ENCODE measurements at places on chromosomes 6 and 20.

- no peak for DNase-seq
These were observed 4.6 kb upstream of the EEF1A2 start for GRCh38 chr20:63503524-63503923.

DNA sequence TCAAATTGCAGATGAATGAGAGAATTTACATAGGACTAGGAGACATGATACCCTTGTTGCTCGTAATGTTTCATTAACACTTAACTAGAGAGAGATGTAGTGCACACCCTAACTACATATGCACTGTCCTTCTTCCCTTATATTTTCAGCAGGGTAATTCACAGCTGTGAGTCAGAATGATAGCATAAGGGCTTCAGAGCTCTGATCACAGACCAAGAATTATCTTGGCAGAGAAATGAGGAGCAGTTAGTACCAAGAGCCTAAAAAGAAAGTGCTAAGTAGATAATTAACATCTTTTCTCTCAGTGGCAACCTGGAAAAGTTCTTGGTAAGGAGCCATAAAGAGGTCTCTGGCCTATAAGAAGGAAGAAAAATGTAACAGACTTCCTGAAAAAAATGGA is 35.8 kb downstream of the GRIK2 start:
- DNase-seq = no peak

DNA sequence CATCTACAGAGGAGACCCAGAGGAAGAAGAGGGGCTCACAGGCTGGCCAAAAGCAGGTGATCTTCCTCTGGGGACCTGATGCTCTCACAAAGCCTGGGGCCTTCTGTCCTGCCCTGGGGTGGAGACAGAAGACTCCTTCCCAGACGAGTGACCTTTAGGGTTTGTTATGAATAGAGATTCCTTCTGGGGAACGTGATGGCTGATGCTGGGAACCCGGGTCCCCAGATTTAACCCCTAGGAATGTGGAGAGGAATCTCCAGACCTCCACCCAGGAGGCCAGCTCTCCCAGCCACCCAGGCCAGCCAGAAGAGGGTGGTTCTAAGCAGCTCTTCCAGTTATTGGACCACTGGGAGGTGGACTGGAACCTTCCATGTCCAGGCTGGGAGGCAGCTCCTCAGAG is 16.8 kb upstream of the CCN5 start:
- no peak for DNase-seq

- DNase-seq = no peak
These were observed 1.1 kb upstream of the PBX2 start for GRCh38 chr6:32190911-32191677.

DNA sequence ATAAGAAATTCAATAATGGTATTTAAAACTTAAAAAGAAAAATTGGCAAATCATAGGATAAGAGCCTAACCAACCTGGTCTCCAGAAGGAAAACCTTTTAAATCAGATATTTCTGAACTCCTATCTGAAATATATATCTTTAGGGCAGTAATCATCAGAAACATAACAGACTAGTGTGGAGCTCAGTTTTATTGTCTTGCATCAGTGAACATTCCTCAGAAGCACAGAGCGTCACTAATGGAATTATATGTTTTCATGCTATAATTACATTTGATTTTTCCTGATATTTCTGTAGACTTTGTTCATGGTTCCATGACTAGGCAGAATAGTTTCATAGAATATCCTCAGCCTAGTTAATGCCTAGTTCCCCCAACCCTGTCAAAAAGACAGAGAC is 262.2 kb downstream of the EYA4 start:
- no peak for DNase-seq

DNA sequence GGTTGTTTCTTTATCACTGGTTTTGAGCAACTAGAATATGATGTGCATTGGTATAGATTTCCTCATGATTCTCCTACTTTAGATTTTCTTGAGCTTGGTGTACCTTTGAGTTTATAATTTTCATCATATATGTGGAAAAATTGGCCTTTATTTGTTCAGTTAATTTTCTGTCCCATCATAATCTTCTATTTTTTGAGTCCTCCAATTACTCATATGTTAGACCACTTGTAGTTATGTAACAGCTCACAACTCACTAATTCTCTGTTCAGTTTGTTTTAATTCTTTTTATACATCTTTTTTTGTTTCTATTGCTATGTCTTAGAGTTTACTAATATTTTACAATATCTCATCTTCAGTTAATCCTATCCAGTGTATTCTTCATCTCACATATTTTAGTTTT is 81.3 kb upstream of the LAMA2 start:
- no peak for DNase-seq

DNA sequence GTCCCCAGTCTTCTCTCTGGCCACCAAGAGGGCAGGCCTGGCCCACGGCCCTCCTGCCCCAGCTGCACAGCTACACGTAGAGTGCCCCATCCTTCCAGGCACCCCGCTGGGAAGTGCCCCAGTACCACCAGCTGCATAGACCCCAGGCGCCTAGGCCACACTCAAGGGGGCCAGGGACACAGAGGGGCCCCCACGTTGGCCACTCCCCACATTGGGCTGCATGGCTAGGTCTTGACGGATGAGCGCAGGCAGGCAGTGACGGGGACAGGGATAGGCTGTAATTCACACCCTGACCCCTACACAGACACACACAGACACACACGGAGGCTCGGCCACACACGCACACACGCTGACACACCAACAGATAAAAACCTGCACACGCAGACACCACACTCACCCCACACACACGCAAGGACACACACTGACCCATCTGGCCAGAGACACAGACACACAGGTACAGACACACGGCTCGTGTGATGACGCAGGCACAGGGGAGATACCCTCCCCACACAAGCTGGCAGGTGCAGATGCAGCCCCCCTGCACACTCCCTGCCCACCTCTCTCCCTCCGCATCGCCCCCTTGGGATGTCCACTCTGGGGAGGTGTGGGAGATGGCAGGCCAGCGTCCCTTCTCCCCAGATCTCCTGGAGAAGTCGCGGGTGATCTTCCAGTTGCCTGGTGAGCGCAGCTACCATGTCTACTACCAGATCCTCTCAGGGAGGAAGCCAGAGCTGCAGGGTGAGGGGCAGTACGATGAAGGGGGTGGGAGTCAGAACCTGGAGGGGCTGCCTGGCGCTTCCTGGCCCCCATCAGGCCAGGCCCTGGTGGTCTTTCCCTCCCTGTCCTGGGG is 30.0 kb downstream of the MYH7B start:
- no peak for DNase-seq

- no peak for DNase-seq
These were observed 348.1 kb upstream of the CITED2 start for GRCh38 chr6:139722530-139722929.

- no peak for DNase-seq
These were observed 396.7 kb downstream of the LAMA2 start for GRCh38 chr6:129279343-129280292.

DNA sequence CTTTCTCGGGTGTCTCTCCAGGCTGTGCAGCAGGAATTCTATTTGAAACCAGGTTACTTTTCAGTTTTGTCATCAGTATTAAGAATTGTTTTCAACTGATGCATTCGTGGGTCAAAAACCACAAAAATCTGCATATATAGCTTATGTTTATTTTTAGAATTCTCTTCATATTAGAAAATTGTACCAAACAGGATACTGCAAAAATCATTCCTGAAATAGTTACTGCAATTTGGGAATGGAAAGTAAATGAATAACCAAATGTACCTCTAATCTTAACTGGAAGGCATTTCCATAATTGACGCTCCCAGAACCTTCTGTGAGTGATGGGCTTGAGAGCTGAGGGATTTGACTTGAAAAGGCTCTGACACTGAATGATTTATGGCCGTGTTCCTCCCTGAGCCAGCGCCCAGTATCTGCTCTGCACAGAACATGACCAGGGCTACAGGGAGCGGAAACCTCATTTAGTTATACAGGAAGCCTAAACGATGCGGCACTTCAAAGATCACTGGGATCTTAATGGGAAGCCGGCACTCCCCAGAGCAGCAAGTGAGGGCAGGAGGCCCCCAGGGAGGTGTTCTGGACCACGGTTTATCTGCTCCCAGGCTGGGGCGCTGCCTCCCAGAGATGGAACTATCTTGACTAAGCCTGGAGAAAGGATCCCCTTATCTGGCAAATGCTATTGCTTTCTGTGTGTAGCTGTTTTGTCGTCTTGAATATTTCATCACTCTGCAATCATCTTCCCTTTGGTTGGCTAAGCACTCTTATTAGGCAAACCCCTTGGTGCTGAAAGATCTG is 446.0 kb downstream of the QKI start:
- DNase-seq = no peak

- no peak for DNase-seq
These were observed 89.4 kb downstream of the GRM4 start for GRCh38 chr6:34056305-34057108.

DNA sequence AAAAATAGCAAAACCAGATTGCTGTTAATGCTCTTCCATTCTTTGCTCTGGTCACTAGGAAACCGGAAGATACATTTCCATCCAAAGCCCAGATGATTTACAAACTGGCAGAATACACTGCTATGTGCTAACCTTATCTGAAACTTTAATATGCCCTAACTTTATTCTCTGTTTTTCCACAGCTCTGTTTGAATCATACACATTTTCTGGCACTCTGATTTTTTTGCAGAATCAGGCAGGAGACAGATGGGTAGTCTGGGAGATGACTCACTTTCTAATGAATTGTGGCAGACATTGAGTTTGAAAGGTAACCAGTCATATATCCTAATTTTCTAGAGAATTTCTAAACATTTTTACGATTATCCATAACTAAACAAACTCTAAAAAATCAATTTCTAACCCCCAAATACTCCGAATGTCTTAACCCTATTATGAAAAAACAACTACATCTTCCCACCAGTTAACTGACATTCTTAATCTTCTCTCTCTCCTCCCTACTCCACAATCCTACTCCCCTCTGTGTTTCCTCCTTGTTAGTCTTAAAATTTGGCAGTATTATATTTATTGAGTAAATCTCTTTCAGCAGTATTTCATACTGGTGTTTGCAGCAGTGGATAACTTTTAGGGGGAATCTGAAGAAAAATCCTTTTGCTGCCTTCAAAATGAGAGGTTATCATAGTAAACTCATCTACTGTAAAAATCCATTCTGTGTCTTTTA is 63.5 kb downstream of the MAN1A1 start:
- DNase-seq = no peak

- no peak for DNase-seq
These were observed 109.0 kb downstream of the RALGAPA2 start for GRCh38 chr20:20603339-20603990.

DNA sequence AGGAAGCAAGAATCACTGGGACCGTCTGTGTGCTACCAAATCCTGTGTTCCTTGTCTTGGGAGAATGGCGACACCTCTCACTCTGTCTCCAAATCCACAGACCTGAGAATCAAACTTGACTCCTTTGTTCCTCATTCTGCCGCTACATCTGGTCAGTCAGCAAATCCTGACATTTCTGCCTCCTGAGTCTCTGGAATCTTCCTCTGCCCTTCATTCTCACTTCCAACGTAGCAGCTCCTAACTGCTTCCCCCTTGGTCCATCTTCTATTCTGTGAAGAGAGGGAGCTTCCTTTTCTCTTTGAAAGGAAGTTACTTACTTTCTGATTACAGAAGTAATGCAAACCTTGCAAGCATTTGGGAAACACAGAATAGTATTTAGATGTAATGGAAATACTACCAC is 37.7 kb downstream of the SYTL3 start:
- no peak for DNase-seq

GRCh38 chr6:14118446-14118845 is 874 bp downstream of the CD83 start:
- no peak for DNase-seq

DNA sequence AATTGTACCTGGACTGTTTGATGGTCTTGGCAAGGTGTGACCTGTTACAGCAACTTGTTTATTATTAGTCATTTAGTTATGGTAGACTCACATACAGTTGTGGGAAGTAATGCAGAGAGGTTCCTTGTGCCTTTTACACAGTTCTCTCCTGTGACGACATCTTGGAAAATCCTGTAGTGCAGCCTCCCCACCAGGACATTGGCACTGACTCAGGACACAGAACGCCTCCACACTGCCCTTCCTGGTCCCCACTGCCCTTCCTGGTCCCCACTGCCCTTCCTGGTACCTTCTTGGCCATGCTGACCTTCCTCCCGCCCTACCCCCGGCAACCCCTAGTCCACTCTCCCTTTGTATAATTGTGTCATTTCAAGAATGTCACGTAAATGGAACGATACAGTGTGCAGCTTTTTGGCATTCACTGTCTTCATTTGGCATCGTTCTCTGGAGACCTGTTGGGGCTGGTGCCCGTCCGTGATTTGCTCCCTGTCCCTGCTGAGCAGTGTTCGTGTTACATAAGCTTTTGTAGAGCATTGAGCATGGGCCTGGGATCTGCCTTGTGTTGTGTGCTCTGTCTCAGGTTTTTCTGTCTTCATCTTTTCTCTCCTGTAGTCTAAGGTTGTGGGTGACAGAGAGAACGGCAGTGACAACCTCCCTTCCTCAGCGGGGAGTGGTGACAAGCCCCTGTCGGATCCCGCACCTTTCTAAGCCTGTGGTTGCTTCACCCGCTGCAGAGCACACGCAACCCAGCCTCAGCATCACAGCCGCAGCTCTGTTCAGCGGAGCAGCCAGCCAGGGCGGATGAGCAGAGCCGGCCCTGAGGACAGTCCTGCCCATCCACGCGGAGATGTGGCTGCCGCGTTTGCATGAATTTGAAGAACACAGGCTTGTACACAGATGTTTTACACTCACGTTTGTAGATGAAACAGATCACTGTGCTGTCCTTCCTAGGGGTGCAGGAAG is 5.4 kb upstream of the DNAJC5 start:
- DNase-seq = no peak

GRCh38 chr6:121443971-121444541 is 8.6 kb downstream of the GJA1 start:
- no peak for DNase-seq

GRCh38 chr6:150697515-150697914 is 97.8 kb downstream of the PLEKHG1 start:
- no peak for DNase-seq

DNA sequence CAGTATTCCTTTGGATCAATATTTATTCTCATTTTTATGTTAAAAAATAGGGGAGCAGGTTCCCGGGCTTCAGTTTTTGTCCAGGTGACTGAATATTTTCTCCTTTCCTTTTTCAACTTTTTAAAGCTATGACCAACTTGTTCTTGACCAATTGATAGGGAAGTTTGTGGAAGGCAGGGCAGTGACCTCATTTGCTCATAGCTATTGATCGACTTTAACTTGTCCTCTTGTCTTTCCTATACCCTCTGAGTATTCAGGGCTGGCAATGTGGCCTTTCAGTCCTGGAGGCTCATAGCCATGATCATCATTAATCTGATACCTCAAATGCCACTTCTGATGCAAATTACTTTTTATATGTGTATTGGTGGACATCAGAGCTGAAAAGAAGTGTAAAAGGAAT is 448.8 kb downstream of the KIF16B start:
- no peak for DNase-seq

DNA sequence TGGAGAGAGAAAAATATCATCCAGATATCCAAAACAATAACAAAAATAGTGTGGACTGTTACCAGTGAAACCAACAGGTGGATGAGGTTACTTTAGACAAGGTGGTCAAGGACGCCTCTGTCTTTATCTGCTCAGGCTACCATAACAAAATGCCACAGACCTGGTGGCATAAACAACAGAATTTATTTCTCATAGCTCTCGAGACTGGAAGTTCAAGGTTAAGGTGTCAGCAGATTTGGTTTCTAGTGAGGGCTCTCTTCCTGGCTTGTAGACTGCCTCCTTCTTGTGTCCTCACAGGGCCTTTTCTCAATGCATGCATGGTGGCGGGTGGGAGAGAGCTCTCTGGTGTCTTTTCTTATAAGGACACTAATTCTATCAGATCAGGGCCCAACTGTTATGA is 21.1 kb upstream of the LBP start:
- DNase-seq = no peak

GRCh38 chr6:138104618-138105213 is 2.5 kb downstream of the PERP start:
- no peak for DNase-seq

All from frontal cortex (tissue), 4 donors.